ENCODE measurements at places on chromosomes 12 and 14.

DNA sequence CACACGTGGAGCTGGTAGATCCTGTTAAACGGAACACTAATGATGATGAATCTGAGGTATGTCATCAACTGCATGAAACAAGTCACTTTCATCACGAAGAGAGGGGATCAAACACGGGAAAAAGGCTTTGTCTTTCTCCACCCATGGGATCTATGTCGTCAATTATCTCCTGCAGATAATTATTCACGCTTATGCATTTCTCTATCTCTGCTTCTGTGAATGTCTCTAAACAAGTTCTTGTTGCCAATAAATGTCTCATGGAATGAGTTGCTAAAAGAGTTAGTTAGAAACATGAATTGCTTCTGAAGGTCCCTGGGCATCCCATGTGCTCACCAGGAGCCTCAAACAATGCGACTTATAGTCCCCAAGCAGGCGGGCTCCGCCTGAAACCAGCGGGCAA is 1228.2 kb upstream of the TMEM132C start:
- no peak for DNase-seq

DNA sequence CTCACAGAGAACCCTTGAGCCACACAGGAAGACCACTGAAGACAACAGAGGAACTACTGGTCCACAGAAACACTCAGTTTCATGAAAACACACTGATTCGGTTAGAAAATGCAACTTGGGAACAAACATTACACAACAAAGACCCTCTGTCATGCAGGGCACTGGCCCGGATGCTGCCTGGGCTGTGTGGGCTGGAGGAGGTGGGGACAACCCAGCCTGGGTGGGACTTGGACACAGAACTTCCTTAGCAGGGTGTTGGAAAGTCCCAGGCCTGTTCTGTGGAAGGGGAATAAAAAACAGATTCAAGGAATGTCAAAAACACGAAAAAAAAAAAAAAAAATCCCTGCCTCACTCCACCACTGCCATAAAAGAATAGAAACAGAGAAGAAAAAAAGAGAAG is 181.0 kb downstream of the MON2 start:
- no peak for DNase-seq

DNA sequence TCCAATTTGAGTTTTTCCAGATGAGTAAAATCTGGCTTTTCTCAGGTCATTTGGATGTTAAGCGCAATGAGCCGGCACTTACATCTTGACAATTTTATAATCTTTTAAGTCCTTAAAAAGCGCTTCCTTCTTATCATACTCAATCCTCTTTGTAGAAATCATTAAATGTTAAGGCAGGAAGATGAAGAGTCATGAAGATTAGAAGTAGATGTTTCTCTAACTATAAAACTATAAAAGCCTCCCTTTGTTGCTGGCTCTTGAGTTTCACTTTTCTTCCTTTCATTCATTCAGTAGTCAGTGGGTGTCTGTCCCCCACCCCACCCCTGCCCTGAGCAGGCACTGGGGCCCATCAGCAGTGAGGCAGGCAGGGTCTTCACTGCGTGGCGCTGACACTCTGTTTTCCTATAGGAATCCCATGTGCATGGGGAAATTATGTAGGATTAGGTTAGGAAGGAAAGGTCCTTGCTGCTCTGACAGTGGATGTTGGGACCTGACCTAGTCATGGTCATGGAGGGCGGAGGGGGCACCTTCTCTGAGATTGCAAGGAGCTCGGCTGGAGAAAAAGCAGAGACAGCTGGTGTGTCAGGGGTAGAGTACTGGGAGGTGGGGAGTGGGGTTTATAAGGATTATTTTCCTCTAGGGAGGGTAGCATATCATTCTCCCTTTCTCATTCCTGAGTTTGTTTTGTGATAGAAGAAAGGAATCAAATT is 65.8 kb downstream of the CCDC92 start:
- DNase-seq = peak; percentile 54

DNA sequence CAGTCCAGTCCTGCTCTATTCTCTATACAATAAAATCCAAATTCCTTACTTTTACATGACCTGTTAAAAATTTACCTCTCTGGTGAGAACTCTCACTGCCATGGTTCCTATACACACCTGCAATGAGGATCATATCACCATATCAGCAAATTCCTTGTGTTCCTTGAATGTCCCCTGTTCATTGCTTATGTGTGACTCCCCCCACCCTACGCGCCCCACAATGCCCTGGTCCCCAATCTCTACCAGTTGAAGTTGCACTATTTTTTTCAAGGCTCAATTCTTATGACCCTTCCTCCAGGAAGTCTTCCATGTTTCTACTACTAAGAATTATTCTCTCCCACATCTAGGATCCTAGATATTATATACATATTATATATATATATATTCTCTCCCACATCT is 82.2 kb upstream of the NEDD1 start:
- DNase-seq = no peak

DNA sequence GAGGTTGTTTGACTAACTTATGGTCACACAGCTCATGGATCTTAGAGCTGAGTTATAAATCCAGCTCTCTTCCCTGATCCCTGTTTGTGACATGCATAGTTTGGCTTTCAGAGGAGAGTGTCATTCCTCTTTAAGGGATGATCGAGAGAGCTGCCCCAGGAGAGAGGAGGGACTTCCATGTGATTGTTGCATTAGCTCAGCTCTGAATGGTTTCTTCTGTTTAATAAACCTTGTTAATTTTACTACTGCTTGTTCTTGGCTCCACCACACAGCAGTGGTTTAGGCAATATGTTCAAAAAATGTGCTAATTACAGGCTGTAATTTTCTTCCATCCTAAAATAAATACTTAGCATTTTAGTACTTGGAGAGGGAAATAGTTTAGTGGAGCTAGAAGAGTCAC is 152.5 kb downstream of the C12orf75 start:
- DNase-seq = no peak

GRCh38 chr12:62319058-62319457 is 58.9 kb downstream of the USP15 start:
- DNase-seq = no peak

- no peak for DNase-seq
These were observed 189.2 kb upstream of the C14orf180 start for GRCh38 chr14:104390221-104390931.

- no peak for DNase-seq
These were observed 333.7 kb upstream of the OR4E1 start for GRCh38 chr14:22007363-22007762.

DNA sequence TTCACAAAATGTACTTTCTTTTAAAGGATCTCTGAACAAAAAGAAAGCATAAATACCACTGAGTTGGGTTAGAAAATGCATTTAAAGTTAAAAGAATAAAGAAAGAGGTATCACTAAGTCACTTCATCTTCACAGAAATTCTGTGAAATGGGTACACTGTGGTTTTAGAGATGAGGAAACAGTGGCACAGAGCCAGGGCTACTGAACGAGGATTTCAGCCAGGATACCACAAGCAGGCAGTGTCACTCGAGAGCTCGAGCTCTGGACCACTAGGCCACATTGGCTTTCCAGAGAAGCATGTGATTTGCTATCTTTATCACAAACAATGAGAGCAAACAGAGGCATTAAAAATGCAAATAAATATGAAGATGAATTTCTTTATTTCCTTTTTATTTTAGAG is 51.0 kb downstream of the WDHD1 start:
- DNase-seq = no peak

GRCh38 chr12:67705394-67706370 is 57.1 kb downstream of the DYRK2 start:
- DNase-seq = no peak
